ENCODE measurements at places on chromosomes 11 and 22.

- DNase-seq, result no peak
These were observed 2.5 kb upstream of the SSH3 start for GRCh38 chr11:67300756-67301312.

DNA sequence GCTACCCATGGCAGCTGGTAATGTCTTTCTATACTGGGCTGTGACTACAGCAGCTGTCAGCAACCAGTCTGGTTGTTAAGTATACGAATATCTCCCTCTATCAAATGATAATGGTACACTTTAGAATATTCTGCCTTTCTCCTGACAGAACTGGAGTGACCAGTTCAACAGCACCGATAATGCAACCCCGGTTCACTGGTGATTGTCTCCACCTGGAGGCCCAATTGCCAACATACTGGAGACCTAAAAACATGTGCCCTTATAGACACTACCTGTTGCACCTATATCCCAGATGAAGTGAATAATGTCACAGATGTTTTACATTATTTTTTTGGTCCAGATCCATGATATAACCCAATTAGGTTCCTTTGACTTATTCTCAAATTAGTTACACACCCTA lies 21.1 kb downstream of the OR5P2 start:
- no peak for DNase-seq

DNA sequence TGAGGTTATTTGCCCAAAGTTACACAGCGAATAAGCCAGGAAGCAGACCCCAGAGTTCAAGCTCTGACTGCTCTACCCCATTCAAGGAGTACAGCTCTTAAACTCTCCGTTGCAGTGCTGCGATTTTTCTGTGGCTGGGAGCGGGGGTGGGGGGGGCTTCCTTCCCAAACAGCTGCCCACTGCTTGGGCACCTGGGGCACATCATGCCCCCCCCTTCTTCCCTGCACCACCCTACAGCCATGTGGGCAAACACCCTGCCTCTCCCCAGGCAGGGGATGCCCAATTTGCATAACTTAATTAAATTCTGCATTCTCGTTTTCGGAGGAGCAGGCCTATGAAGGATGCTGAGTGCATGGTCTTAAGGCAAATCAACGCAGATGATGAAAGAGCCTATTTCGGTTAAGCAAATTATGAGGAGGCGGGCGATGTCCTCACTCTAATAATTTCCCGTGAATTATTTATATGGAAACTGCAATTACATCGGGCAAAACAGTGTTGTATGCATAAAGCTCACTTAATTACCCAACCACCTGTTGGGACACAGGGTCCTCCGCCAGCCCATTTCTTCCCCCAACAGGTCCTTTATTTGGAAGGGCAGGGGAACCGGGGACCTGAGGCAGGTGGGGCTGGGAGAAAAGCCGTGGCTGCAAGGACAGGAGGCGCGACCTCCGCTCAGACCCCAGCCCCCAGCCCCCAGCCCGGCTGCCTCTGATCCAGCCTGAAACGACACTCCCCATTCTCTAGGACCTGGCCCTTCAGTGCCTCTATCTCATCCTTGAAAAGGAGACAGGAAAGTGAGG lies 610.5 kb downstream of the BUD13 start:
- DNase-seq, result no peak

- no peak for DNase-seq
These were observed 17.9 kb downstream of the GNAZ start for GRCh38 chr22:23088199-23088604.

- DNase-seq, result no peak
These were observed 18.6 kb upstream of the MCHR1 start for GRCh38 chr22:40660730-40661129.

DNA sequence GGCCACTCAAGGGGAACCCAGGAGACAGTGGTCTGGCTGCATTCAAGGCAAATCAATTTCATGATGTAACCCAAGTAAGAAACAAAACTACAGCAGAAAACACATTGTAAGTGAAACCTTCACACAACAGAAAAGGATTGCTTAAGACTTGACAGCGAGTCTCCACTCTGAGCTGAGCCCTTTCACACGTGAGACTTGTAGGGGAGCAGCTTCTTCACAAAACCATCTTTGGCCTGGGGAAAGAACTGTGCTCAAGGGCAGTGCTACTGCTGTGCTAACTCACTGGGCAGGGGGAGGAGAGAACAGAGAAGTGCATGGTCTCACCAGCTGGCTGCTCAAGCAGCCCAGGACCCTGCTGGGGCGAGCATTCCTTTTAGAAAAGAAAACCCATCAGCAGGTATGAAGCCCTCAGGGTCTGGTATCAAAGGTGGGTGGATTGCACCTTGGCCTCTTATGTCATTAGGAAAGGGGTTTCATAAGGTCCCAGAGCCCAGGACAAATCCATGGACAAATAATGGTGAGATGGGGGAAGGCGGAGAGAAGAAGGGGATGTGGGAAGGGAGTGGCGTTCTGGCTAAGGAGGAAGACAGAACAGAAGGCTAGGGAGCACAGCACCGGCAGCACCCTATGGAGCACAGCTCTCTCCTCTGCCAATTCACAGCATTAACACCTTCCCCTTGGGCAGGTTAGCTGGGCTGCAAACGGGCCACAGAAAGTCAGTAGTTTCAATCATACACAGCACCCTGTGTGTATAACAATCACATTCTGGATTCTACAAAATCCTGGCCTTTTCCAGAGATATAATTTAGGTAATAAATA lies 20.6 kb upstream of the RAPSN start:
- no peak for DNase-seq

DNA sequence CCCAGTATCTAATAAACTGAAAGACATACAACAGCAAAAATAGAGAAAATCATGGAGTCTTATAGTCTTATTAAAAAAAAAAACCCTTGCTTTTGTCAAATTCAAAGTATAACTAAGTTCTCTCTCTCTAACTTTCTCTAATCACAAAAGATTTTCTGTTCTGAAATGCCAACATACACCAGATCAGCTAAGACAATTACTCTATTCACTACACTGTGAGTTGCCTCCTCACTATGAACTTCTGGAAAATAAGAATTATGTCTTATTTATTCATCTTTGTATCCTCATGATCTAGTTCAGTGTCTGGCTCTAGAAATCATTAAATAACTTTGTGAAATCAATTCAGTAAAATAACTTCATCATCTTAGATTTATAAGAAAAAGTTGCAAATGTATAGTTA lies 12.7 kb downstream of the FAM76B start:
- DNase-seq, result no peak

- no peak for DNase-seq
These were observed 9.2 kb downstream of the POU2AF3 start for GRCh38 chr11:111307472-111308108.

GRCh38 chr22:39091126-39092081 lies 5.6 kb upstream of the APOBEC3H start:
- DNase-seq, result no peak

- DNase-seq, result no peak
These were observed 1.4 kb downstream of the TMEM123 start for GRCh38 chr11:102451041-102451680.

DNA sequence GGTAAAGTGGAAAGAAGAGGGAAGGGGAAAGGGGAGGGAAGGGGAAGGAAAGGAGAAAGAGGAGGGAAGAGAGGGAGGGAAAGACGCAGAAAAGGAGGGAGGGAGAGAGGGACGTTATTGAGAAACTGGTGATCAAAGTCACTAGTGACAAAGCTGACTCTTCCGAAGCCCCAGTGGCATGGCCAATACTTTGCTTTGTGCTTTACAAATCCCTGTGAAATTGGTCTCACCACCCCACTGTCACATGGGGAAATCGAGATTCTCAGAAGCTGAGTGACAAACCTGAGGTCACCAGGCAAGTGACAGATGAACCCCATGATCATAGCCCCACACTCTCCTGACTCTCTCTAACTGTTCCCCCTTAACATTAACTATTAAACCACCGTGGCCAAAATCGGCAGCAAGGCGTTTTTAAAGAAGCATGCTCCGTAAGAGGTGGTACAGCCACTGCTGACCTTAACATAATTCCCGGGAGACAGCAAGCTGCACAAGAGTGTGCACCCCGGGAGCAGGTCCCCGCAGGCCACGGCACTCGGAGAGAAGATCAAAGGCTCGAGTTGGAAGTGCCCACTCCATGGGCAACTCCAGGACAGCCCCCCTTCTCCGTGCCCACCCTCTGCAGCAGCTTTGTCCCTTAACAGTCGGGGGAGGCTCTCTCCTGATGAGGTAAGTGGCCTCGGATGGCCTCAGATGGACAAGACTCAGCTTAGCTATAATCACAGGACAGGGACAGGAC lies 34.8 kb downstream of the CELSR1 start:
- no peak for DNase-seq

- DNase-seq, result no peak
These were observed 197.9 kb upstream of the BDNF start for GRCh38 chr11:27898166-27898565.

- no peak for DNase-seq
These were observed 76.4 kb upstream of the NNMT start for GRCh38 chr11:114219559-114220349.

DNA sequence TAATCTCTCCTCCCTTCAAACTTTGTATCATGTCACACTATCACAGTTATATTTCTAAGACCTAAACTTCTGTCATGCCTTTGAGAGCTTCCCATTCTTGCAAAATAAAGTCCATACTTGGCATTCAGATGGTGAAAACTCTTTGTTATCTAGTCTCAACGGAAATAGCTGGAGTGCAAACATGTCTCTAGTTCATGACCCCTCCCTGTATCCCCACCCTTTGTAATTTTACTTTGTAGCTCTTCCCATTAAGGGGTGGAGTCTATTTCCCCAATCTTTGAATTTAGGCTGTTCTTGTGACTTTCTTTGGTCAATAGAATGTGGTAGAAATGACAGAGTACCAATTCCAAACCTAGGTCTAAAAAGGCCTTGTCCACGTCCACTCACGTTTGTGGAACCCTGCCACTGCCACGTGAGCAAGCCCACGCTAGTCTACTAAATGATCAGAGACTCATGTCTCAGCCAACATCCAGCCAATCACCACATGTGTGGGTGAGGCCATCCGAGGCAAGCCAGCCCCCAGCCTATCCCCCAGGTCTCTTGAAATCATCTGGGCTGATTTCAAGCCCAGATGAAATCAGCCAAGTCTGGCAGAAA lies 23.4 kb downstream of the SLN start:
- DNase-seq, result no peak

DNA sequence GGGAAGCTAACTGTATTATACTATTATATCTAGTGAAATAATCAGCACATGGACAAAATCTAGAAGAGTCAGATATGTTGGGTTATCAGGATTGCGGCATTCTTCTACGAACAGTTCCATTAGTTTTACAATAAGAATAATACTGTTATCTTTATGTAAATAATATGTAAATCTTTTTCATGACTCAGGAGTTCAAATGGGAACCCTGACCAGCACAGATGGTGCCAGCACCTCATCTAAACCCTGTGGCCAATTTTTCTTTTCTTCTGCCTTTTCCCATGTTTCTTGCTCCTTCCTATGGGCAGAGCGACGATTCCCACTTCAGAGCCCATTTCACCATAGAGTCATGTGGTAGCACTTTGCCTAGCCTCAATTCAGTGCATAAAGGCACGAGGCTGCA lies 68.4 kb upstream of the CYP2D6 start:
- no peak for DNase-seq

Data from HCT116 (cell line).